ENCODE measurements at places on chromosomes 6 and 20.

GRCh38 chr6:169725125-169726048 lies 1.1 kb upstream of the PHF10 start:
- no peak for DNase-seq

- DNase-seq: no peak
Measured at GRCh38 chr6:166006900-166007301, 160.8 kb downstream of the TBXT start.

- DNase-seq: no peak
Measured at GRCh38 chr6:14838133-14838583, 407.7 kb upstream of the JARID2 start.

DNA sequence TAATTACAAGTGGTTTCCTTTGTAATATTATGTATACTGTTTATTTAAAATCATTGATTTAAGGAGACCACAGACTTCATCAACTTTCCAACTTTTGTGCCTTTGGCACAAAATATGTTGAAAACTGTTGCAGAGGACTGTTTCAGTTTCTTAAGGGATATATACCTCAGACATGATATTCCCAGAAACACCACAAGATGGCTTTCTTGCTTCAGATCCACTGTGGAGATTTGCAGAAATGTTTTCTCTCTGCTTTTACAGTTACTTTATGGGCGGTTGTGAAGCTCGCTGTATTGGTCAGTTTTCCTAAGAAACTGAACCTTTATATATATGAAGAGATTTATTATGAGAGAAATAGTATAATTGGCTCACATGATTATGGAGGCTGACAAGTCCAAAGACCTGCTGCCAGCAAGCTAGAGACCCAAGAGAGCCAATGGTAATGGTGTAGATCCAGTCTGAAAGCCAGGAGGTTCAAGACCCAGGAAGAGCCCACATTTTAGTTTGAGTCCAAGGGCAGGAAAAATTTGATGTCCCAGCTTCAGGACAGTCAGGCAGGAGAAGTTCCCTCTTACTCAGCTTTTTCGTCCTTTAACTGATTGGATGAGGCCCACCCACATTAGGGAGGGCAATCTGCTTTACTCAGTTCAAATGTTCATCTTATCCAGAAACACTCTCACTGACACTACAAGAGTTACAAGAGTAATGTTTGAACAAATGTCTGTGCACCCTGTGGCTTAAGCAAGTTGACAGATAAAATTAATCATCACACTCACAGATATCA lies 12.8 kb downstream of the ME1 start:
- no peak for DNase-seq

- no peak for DNase-seq
Measured at GRCh38 chr20:3223651-3223993, 14.3 kb downstream of the ITPA start.

DNA sequence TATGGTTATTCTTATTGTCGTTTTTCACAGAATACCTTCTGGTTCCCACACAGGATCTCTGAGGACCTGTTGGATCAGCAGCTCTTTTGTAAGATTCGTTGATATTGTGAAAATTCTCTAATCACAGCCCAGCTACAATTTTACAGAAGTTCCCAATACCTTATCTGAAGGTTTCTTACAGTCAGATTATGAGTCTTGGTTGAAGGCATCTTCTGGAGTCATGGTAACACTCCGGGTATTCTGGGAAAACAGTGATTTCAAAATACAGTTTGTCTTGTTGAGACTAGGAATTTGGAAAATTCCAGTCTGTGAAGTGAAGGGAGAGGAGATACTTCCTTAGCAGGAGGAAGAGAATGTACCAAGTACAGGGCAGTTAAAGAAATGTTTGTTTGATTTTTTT lies 22.2 kb upstream of the HLA-C start:
- DNase-seq: no peak

GRCh38 chr20:47521059-47521808 lies 19.5 kb downstream of the NCOA3 start:
- DNase-seq: no peak

Data from stimulated activated CD8-positive, alpha-beta memory T cell treated with anti-CD3 and anti-CD28 coated beads, Interleukin-7, amount 100 ng/mL, for 1 hour (primary cell).